ENCODE measurements at places on chromosomes 16 and 17. TPM values are rescaled to one million over a fixed set of nuclear protein-coding genes. Genes with fewer than 3 reads are reported as not detected.

DNA sequence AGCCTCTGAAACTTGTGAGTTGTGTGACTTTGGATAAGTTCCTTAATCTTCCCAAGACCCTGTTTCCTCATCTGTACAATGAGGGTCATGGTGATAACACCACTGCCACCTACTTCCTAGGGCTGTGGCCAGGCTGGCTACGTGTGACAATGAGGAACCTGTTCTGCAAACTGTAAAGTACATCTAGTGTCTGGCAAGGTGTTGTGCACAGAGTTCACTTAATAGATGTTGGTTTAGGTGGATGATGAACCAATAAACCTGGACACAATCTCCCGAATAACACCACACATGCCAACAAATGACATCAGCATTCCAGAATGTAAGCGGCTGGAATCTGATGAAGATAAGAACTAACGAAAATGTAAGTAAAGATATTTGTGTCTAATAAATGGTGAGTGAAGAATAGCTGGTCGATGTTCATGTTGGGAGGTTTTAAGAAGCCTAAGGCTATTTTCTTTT, 82.3 kb downstream of the MARCHF10 start:
- no peak for DNase-seq

DNA sequence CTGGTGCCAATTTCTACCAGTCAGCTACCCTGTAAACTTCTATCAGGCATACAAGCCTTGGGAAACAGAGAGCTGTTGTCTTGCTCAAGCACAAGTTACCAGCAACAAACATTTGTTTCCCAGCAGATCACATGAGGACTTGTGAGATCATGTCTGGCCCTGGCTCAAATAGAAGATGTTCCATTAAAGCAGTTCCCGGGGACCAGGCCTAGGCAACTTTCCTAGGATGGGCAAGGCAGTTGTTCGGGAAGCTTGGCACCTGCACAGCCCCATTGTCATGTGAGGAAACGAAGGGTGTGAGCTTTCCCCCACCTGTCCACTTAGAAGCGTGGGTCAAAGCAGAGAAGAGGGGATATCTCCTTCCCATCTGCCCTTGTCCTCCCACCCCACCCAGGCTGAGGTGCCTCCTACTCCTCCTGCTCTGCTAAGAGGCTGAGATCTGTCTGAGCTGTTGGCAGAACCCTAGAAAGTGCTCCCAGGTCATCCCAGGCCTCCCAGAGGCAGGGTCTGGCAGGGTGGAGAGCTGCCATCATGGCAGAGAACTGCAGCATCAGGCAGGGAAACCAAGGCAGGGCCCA, 11.2 kb upstream of the SLC47A2 start:
- peak; percentile 94 for DNase-seq

- DNase-seq = no peak
These were observed 15.5 kb downstream of the RMI2 start for GRCh38 chr16:11360641-11361373.

GRCh38 chr17:73192894-73193701, at the start of gene COG1:
COG1 (plus strand) TSS chr17:73193055; CDS start chr17:73193070, 15 bp downstream.
- peak; percentile 96 for DNase-seq

GRCh38 chr17:43006639-43007551, at the start of gene IFI35:
IFI35 (plus strand) TSS chr17:43006784; CDS start chr17:43006948, 164 bp downstream.
- peak; percentile 98 for DNase-seq

DNA sequence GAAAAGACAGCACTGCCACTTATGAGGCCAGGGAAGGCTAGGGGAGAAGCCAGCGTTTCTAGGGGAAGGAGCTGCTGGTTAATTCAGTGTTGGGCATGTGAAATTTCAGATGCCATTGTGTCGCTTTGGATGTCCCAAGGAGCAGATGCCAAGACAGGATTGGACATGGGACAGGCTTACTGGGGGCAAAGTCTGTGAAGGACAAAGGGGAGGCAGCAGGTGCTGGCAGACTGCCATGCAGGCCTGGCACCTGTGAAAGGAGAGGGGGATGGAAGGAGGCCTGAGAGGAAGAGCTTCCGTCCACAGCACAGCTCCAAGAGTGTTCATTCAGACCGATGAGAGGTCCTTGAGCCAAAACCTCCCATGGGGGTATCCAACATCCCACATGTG, 255.5 kb upstream of the RPL38 start:
- DNase-seq = peak; percentile 46

DNA sequence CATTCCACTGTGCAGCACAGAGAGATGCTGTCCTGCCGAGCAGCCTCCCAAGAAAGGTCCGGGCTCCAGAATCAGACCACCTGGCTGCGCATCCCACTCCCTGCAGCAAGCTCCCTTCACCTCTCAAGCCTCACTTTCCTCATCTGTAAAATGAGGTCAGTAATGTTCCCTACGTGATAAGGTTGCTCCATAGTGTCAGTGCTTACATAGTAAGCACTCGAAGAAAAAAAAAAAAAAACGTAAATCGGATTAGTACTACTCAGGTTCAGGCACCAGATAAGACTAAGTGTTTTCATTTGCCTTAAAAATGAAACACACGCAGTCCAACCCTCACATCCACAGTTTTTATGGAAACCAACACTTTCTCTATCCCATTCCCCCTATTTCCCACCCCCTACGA, 76.7 kb downstream of the CCT6B start:
- DNase-seq = no peak

GRCh38 chr17:49924116-49924515, 44.9 kb upstream of the DLX4 start:
- no peak for DNase-seq

DNA sequence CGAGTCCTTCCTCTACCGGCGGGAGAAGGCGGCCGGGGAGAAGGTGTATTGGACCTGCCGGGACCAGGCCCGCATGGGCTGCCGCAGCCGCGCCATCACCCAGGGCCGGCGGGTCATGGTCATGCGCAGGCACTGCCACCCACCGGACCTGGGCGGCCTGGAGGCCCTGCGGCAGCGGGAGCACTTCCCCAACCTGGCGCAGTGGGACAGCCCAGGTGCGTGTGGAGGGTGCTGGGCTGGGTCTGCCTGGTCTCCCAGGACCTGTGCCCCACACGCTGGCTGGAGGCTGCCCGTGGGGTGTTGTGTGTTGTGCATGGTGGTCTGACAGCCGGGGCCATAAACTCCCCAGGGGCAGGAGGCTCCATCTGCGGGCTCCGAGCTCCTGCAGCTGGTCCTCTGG, 25.4 kb downstream of the FLYWCH1 start:
- no peak for DNase-seq

- no peak for DNase-seq
These were observed 92.5 kb downstream of the ASIC2 start for GRCh38 chr17:33200587-33200986.

- DNase-seq = no peak
These were observed 19.3 kb downstream of the ANKFN1 start for GRCh38 chr17:56172517-56172982.

- DNase-seq = peak; percentile 86
These were observed 293.3 kb downstream of the MAF start for GRCh38 chr16:79307214-79307613.

- DNase-seq = peak; percentile 91
These were observed 6.6 kb downstream of the CDC42EP4 start for GRCh38 chr17:73304971-73305812.

GRCh38 chr17:12738624-12739023, 50.7 kb upstream of the ARHGAP44 start:
- DNase-seq = no peak

GRCh38 chr16:30485818-30486436, 13.4 kb downstream of the ITGAL start:
- no peak for DNase-seq

DNA sequence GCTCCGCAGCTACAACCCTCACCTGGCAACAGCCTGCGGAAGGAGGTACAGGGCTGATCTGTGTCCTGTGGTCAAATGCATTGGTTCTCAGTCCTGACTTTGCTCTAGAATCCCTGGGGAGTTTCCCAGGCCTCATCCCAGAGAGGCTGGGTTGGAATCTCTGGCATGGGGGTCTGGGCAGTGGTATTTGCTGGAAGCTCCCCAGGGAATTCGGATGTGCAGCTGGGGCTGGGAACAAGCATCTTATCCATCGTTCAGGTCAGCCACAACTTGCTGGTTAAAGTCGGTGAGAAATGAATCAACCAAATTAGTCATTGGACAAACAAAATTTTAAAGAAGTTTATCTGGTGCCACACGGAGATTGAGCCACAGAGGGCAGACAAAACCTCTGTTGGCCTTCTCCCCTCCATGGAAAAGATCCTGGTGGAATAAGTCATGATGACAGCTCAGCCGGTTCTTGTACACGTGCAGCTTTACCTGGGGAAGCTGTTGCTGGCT, 231.2 kb downstream of the FOXL1 start:
- DNase-seq = no peak

The CETP gene
- total RNA-seq = not detected

The BRIP1 gene
- total RNA-seq = 1.0 TPM

The COPZ2 gene
- total RNA-seq = 16.9 TPM

The CRISPLD2 gene
- total RNA-seq = 105 TPM

The KRT40 gene
- total RNA-seq = not detected

The ACD gene
- total RNA-seq = 31.1 TPM

The MPP3 gene
- total RNA-seq = 8.9 TPM

The CDH5 gene
- 10.2 TPM for total RNA-seq

The SPATA22 gene
- total RNA-seq = not detected

The G6PC1 gene
- total RNA-seq = not detected
